ENCODE measurements at places on chromosomes 6 and 20.
A peak's percentile ranks its signal among the peaks of the same experiment; 100 is the strongest.

- DNase-seq: no peak
These were observed 295 bp upstream of the TBC1D22B start for GRCh38 chr6:37257320-37257633.

DNA sequence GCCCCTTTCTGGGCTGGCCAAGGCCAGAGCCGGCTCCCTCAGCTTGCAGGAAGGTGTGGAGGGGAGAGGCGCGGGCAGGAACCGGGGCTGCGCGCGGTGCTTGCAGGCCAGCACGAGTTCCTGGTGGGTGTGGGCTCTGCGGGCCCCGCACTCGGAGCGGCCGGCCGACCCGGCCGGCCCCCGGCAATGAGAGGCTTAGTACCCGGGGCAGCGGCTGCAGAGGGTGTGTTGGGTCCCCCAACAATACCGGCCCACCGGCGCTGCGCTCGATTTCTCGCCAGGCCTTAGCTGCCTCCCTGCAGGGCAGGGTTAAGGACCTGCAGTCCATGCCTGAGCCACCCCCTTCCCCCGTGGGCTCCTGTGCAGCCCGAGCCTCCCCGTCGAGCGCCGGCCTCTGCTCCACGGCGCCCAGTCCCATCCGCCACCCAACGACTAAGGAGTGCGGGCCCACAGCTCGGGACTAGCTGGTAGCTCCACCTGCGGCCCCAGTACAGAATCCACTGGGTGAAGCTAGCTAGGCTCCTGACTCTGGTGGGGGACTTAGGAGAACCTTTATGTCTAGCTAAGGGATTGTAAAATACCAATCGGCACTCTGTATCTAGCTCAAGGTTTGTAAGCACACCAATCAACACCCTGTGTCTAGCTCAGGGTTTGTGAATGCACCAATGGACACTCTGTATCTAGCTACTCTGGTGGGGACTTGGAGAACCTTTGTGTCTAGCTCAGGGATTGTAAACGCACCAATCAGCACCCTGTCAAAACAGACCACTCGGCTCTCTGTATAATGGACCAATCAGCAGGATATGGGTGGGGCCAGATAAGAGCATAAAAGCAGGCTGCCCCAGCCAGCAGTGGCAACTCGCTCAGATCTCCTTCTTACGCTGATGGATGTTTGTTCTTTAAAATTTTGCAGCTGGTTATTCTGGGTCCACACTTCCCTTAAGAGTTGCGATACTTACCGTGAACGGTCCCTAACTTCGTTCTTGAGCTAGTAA lies 167.4 kb upstream of the RREB1 start:
- DNase-seq: no peak

GRCh38 chr20:49821870-49822331 lies 9.3 kb downstream of the SLC9A8 start:
- no peak for DNase-seq

DNA sequence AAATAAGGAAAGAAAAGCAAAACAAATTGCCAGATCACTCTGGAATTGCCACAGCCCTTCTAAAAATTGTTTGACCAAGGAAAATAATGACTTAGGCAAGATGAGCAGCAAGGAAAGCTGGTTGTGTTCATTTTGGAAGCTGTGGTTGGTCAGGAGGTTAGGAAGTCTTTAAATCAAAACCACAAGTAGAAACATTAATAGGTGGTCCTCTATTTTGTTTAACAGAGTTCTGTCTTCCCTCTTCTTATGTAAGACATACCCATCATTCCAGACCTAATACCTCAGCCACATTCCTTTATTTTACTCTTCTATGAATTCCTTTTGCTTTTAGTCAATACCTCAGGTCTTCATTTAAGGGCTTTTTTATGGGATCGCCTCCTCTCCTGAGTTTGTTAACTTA lies 422.2 kb upstream of the PLCB4 start:
- no peak for DNase-seq

GRCh38 chr6:12977806-12978205 lies 261.2 kb downstream of the PHACTR1 start:
- DNase-seq: no peak

DNA sequence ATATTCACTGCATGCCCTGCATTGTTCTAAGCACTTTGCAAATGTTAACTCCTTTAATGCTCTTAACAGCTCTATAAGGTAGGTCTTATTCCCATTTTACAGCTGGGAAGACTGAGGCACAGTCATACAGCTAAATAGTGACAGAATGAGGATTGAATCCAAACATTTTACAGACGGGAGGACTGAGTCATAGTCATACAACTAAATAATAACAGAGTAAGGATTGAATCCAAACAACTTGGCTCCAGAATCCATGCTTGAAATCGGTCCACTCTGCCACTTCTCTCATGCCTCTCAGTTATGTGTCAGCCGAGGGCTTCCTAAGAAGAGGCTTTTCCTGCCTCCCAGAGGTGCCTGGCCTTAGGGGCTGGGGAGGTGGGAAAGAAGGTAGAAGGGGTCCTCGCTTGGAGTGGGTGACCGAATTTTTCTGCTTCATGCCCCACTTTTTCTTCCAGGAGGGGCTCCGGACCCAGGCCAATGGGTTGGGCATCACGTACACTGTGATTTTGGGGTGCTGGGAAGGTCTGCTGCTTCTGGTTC lies 137.4 kb upstream of the RNF24 start:
- no peak for DNase-seq

GRCh38 chr20:5222919-5223634 lies 93.7 kb downstream of the PROKR2 start:
- peak; percentile 36 for DNase-seq

DNA sequence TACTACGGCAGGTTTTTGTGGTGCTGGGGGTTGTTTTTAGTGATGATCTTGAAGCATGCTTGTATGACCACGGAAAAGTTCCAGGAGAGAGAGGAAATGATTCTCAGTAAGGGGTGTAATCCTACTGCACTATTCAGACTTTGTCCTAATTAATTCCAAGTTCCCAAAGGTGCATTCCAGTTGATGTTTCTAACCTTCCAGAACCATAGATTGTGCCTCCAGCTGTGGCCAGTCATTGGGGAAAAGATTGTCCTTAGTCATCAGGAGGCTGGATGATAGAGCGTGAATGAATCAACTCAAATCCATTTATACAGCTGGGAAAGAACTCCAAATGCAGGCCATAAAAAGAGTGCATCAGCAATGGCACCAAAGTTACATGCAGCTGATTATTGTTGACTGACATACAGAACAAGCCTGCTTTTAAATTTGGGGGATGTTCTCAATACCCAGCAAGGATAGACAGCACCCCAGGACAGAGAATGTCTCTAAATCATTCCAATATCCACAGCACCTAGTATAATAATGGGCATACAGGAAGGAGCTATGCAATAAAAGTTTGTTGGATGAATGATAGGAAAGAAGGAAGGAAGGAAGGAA lies 27.8 kb upstream of the PKHD1 start:
- no peak for DNase-seq

GRCh38 chr20:59214606-59215547 lies 51.3 kb downstream of the ZNF831 start:
- no peak for DNase-seq

All from GM19239 (cell line).